ENCODE measurements at places on chromosomes 1 and 21. TPM values are rescaled to one million over a fixed set of nuclear protein-coding genes. Genes with fewer than 3 reads are reported as not detected.

- H3K36me3 ChIP-seq: peaks cover 23% of the 10 kb centered on the region
- H3K27ac ChIP-seq: no peak overlapping the region
- no peak overlapping the region for H3K4me3 ChIP-seq
- DNase-seq: no peak
- peaks cover 23% of the 10 kb centered on the region for H3K4me1 ChIP-seq
Measured at GRCh38 chr1:109654519-109654918, 1.4 kb upstream of the GSTM4 start.

Gene ELF3
- polyA plus RNA-seq: 242 TPM

DNA sequence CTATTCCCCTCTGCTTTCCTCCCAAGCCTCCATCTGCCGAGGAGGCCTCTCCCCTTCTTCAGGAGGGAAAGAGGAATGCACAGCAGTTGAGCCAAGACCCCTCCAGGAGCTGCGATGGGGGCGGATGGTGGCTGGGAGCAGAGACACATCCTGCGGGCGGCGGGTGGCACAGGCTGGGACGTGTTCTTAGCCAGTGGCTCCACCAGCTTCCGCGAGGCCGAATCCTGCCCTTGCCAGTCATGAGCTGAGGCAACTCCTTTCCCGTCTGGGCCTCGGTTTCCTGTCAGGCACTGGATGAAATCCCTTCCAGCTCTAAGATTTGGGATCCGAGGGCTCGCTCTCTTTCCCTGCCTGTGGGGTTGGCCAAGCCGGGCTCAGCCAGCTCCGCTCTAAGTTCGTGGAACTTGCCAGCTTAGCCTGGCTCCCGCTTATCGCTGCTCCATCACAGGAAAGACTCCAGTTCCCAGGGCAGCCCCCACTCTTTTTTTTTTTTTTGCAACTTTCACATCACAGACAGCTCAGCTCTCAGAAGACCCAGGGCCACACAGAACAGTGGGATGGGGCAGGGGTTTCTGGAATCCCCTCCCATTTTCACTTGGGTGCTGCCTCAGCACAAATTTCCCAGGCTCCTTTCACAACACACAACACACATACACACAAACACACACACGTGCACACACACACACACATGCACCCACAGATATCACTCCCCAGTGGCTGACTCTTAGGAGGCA lies 506 bp downstream of the MYOM3 start:
- DNase-seq: no peak

DNA sequence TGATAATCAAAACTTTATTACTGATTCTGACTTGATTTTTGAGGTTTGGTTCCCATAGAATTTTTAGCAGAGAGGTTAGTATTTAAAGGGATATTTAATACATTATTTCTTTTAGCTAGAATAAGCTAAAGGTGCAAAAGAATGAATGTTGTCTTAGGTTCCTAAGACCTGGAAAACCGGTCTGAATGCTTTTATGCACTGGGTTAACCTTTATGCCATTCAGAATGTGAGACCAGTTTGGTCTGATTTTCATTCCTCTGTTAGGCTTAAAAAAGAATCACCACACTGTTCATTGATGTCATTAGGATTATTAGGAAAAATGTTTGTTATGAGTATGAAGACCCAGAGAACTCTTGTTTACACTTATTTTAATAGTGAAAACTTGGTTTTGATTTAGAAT lies 30.1 kb downstream of the RAP1A start:
- no peaks in the 10 kb centered on the region for H3K27me3 ChIP-seq
- DNase-seq: no peak
- no peaks in the 10 kb centered on the region for H3K36me3 ChIP-seq
- H3K4me3 ChIP-seq: no peak overlapping the region
- H3K4me1 ChIP-seq: peaks cover 24% of the 10 kb centered on the region
- H3K27ac ChIP-seq: no peak overlapping the region

DNA sequence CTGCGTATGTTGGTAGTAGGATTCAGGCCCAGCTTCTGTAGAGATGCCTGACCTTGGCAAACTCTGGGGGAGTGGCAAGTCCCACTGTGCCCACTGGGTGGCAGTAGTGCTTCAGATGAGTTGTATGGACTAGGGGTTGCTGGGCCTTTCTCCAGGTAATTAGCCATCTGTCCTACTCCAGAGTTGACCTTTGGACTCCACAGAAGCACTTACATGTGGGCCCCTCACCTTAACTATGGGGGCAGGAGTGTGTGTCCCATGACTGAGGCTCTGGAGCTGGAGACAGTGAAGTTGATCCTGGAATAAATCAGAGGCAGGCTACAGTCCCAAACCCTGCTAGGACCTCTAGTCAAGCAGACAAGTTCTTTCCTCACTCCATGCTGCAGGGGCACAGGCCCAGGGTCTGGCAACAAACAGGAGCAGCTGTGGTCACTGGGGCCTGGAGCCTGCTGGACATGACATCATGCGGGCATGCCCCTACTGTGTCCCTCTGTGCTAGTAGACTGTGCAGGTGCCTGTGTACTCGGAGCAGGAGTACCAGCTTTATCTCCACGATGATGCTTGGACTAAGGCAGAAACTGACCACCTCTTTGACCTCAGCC lies 4.6 kb downstream of the DMAP1 start:
- no peak overlapping the region for H3K4me3 ChIP-seq
- H3K27me3 ChIP-seq: no peaks in the 10 kb centered on the region
- H3K4me1 ChIP-seq: peaks cover 30% of the 10 kb centered on the region
- no peak overlapping the region for H3K27ac ChIP-seq
- peak; percentile 92 for DNase-seq
- peaks cover 33% of the 10 kb centered on the region for H3K36me3 ChIP-seq
